ENCODE measurements at places on chromosomes 4 and X.

DNA sequence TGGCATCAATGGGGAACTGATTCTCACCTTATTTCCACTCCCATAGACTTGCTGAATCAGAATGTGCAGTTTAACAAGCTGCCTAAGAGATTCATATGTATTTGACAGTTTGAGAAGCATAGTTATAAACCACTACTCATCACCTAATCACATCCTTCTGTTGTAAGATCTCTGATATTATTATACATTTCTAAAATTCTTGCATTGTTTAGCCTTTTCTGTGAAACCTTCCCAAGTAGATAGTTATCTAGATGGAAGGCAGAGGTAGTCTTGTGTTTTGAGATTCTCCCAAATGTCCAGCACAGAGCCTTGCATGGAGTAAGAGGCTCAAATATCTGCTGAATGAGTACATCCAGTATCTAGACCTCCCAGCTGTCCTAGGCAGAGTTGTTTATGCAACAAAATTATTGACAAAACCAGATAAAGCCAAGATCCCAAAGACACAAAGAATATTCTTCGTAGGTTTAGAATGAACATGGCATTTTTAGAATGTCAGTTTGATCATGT lies 227.3 kb downstream of the KDR start:
- DNase-seq, result no peak

GRCh38 chrX:97898798-97899197 lies 1015.1 kb downstream of the RPA4 start:
- no peak for DNase-seq

- no peak for DNase-seq
Observed at GRCh38 chrX:48711929-48712505, 15.5 kb downstream of the SUV39H1 start.

GRCh38 chr4:2059046-2059725 lies at the start of gene NAT8L:
TSS of gene NAT8L (plus strand) at chr4:2059327. CDS start at chr4:2059512, 185 bp downstream.
- peak; percentile 73 for DNase-seq

DNA sequence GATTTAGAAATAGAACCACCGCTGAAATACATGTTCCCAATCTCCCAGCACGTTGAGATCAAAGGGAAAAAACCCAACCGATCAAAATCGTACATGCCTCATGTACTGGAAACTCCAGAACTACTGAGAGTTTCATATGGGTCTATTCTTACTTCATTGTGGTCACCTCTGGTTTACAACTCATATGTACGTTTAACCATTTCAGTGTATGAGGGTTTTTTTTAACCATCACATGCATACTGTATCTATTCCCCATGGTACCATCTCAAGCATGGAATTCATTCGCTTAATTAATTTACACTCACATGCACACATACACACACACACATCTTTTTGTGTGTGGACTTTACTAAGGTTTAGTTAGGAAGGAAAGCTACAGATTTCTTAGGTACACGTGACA lies 46.0 kb upstream of the CLNK start:
- DNase-seq, result no peak

GRCh38 chr4:13202701-13203100 lies 281.4 kb downstream of the RAB28 start:
- no peak for DNase-seq

DNA sequence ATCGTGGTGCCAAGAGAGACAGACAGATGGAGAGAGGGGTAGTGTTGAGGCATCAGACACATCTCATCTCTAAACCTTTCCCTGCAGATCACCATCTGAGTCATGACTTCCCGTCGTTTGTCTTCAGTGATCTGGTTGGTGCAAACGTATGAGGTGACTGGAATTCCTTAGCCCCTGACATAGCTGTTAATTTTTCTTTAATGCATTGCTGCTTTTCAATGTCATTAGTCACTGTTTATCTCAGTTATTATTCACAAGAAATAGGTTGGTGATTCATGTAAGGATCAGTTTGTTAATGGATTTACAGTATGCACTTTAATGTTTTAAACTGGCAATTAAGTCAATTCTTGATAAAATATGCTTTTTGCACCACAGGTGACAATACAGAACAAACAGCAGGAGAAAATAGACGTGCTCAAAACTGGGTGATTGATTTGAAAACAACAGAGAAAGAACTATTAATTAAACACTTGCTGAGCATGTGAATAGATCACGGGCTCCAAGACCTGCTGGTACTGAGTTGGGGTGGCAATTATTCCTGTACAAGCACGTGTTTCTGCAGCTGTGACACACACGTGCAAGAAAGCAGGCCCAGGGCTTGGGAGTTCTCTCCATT lies 1.3 kb upstream of the TMEM154 start:
- DNase-seq, result no peak

- peak; percentile 83 for DNase-seq
Observed at GRCh38 chr4:128583753-128584712, 225.5 kb upstream of the JADE1 start.

- DNase-seq, result peak; percentile 82
Observed at GRCh38 chrX:68433155-68433980, at the start of gene OPHN1. TSS of gene OPHN1 (minus strand) at chrX:68433495. CDS start at chrX:68433020, 475 bp downstream.

Data from right cardiac atrium (tissue), 5 donors.